ENCODE measurements at places on chromosomes 2 and 18. TPM values are rescaled to one million over a fixed set of nuclear protein-coding genes. Genes with fewer than 3 reads are reported as not detected.

The CHRNG gene
- not detected for total RNA-seq

The MGAT4A gene
- total RNA-seq = 31.7 TPM

DNA sequence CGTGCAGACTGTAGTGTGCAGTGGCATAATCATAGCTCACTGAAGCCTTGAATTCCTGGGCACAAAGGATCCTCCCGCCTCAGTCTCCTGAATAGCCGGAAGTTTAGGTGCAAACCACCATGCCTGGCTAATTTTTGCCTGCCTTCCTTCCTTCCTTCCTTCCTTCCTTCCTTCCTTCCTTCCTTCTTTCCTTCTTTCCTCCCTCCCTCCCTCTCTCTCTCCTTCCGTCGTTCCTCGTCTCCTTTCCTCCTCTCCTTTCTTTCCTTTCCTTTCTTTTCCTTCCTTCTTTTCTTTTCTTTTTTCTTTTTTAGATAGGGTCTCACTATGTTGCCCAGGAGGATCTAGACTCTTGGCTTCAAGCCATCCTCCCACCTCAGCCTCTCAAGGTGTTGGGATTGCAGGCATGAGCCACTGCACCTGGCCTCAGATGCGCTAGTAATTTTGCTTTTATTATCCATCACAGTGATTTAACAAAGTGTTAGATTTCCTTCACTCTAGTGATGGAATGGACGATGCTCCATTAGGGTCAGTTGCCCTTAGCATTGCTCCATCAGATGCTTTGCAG, 6.6 kb upstream of the ANKRD29 start:
- no peak for DNase-seq

GRCh38 chr18:54149078-54149697, 75.3 kb downstream of the MBD2 start:
- DNase-seq = no peak

DNA sequence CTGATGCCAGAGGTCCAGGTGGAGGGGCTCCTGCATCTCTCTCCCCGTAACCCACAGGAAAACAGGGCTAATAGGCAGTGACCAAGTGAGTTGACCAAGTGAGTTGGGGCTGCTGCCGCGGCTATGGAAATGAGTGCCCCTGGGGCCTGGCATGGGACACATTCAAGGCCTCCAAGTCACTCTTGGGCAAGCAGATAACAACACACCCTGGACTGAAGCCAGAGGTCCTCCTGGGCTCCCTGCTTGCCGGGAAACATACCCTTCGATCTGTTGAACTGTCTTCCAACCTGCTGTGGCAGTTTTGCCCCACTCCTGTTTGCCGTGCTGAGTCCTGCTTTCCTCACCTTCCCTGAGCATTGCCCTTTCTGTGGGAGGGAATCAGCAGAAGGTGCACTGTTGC, 89.2 kb downstream of the LIPG start:
- no peak for DNase-seq

The KLHL30 gene
- 0.36 TPM for total RNA-seq

DNA sequence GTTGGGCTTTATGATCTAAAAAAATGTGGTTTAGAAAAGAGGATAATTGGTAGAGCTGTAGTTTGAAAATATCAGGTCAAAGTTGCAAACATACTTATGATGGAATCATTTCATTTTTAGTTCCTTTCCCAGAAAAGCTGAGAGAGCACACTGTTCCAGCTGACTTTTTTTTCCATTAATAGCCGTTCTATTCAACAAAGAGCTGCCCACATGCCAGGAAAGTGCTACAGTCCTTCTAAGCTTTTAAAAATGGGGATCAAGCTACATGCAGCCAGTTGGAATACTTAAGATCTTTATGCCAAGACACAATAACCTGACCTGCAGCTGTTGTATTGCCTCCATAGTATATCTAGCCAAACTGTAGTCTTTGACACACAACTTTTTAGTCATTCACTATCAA, 111.5 kb downstream of the GALNT3 start:
- DNase-seq = no peak

DNA sequence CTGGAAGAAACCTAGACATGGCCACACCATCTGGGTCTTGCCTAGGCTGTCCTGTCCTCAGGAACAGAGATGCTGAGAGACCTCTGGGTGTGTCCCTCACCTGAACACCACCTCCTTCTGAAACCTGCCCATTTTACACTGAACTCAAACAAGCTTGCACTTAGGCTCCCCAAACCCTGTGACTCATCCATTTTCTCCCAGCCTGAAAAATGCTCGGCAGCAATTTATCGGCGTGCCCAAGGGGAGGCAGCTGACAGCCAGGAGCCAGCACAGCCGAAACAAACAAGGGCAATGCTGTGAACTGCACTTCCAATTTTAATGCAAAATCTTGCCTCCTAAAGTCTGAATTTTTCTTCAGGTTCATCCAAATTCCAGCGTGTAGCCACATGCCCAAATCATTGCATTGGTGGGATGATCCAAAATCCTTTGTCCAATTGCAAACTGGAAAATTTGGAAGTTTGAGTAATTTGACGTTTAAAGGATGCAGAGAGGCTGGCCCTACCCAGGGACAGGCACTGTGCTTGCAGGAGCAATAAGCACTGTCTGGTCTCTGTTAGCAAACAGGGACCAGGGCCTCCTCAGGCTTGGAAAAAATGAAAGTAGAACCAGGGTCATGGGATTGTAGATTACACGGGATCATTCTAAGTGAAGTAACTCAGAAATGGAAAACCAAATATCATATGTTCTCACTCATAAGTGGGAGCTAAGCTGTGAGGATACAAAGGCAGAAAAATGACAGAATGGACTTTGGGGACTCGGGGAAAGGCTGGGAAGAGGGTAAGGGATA, 67.7 kb downstream of the GALNT14 start:
- DNase-seq = no peak

DNA sequence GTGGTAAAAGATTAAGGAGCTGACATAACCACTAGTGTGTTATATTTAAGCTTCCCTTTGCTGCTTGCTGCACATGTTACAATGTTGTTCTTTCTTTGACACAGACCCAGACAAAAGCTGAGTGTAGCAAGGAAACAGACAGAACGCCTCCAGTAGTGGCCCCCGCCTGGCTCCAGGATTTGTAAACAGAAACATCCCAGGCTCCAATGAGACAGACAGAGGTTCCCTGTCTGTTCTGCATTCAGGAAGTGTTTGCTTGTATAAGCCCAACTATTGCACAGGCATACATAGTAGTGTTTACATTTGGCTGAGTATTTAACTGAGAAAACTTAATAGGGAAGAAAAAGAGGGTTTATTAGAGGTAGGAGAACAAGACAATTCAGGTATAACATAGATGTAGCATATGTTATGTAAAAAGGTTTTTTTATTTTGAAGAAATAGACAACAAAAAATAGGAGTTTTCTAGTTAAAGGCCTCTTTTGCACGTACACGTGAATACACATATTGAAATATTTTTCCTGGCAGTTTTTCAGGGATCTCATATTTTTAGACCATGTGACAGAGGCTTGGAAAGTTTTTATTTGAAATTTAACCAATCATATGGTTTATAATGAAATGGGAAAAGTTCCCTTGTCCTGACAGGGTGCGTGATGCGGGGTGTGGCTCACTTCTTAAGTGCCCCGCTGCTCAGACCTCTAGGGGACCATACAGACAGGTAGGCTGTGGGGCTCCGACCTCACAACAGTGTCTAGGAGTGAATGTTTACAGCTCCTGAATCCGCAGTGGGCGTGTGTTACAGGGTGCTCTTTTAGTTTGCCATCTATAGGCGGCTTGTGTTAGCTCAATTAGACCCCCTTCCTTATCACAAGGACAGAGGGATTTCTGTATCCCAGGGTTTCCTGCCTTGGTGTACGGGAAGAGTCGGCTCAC, 118.4 kb downstream of the BMPR2 start:
- no peak for DNase-seq

DNA sequence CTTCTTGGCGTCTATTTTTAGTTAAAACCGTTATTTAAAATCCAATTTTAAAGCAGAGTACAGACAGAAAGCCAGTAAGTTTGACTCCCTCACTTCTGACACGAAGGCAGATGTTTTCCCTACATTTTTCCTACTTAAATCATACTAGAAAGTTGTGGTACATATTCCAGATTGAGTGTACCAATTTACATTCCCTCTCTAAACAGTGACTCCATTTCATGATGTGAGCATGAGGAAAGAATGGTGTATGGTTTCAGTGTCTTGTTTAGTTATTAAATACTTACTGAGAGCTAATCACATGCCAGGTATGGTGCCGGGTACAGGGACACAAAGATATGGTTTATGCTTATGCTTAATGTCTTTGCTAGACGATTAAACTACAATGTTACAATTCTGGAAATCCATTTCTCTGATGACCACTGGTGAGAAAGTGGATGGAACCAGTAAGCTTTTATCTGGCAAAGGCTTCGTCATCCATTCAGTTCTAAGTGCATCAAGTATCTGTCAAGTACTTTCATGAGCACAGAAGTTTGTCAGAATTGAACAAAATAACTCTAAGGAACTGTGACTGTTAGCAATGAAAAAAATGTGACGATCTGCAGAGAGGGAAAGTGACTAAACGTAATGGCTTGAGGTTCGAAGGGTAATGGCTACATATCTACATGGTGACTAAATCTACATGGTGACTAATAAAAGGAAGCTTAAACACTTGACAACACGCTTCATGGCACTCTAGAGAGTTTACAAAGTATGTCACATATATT, 25.7 kb downstream of the MAP4K3 start:
- no peak for DNase-seq

DNA sequence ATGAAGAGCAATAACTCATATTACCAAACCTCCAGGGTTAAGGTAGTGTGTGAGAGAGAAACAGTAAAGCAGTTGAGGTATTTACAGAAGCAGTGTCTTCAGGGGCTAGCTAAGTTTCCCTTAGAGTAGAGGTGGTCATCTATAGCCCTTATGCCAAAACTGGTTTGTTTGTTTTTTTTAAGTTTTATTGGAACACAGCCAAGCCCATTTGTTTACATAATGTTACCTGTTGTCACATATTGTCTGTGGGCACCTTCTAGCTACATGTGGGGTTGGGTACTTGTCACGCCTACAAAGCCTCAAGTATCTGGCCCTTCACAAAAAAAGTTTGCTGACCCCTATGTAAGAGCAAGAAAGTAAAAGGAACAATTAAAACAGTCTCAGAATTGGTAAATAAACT, 39.4 kb downstream of the ACTR2 start:
- no peak for DNase-seq

DNA sequence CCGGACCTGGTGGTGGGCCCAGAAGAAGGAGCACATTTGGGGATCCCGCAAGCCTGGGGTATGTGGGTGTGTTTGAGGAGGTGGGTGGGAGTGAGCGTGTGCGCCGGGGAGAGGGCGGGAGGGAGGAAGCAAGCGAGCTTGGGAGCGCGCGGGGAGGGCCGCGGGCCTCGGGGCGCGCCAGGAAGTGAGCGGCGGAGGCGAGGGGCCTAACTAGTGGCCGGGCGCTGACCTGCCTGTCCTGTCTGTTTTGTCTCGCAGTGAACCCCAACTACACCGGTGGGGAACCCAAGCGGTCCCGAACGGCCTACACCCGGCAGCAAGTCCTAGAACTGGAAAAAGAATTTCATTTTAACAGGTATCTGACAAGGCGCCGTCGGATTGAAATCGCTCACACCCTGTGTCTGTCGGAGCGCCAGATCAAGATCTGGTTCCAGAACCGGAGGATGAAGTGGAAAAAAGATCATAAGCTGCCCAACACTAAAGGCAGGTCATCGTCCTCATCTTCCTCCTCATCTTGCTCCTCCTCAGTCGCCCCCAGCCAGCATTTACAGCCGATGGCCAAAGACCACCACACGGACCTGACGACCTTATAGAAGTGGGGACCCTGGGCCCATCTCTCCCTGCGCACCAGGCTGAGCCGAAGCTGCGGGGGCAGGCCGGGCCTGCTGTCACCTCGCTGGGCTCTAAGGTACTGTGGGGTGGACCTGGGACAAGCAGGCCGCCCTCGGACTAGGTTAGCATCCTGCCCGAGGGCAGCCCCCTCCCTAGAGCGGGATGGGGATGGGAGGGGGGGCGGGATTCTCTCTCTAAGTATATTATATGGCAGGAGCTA, 1.2 kb downstream of the HOXD4 start:
- no peak for DNase-seq

- DNase-seq = no peak
These were observed 73.1 kb downstream of the RTP5 start for GRCh38 chr2:241942416-241943208.

GRCh38 chr2:127586136-127586535, 50.7 kb downstream of the MYO7B start:
- DNase-seq = no peak

DNA sequence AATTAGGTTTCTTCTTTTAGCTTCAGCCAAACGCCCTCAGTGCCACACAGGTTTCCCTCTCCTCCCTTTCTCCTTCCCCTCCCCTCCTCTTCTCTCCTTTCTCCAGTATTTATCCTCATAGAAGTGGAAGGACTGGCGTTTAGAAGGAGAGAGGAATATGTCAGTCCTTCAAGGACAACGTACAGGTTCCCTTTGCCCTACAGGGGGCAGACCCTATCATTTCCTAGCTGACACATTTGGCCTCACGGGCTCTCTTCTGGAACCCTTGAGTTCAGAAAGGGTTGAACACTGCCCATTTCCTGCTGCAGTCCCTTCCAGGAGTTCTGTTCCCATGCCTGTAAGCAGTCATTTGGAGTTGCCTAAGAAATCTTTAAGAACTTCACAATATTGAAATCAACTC, 46.1 kb downstream of the CDCA7 start:
- no peak for DNase-seq

DNA sequence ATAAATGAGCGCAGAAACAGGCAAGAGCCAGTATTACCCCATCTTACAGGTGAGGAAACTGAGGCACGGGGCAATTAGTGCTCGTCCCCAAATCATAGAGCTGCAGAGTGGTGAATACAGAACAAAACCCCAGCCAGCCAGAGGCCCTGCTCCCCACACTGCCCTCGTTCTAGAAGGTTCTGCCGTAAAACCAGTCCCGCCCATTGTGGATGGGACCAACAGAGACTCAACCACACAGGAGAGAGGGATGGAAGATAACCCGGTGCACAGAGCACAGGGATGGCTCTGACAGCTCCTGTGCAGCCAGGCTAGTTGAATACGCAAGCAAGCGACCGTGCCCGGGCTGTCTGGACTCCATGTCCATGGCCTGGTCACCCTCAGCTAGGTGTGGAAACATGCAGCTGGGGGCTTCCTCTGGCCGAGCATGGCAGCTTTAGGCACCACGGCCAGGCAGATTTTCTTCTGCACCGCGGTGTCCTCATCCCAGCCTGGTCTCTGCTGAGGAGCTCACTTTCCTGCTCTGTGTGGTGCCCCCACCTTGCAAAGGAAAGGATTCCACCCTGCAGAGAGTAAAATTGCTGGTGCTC, 146.4 kb downstream of the TPO start:
- no peak for DNase-seq

DNA sequence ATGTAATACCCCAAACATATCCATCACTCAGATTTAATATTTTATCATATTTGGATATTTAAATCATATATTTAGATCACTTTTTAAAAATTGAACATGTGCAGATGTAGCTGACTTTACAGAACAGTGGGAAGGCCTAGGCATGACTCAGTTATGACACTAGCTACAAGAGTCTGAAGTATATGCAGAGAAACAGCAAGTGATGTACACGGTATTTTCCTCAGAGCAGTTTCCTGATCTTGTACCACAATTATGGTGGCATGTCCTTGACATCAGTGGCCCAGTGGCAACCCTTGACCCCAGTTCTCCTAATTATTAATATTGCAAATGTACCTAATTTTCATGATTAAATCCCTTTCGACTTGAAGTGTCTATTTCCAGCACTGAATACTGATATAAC, 28.2 kb downstream of the CDKL4 start:
- no peak for DNase-seq

GRCh38 chr2:217512259-217512658, 490.5 kb downstream of the TNS1 start:
- DNase-seq = no peak
